ENCODE measurements at places on chromosomes 6 and 20. TPM values are rescaled to one million over a fixed set of nuclear protein-coding genes. Genes with fewer than 3 reads are reported as not detected.

Gene GPSM3
- total RNA-seq, result 2.2 TPM

Gene OGFRL1
- 29.7 TPM for total RNA-seq

Gene SLC22A7
- not detected for total RNA-seq

Gene BPIFB4
- total RNA-seq, result not detected

Gene TCFL5
- total RNA-seq, result 21.0 TPM

- DNase-seq, result no peak
Observed at GRCh38 chr6:166333172-166333995, 9.0 kb downstream of the SFT2D1 start.

GRCh38 chr20:35773154-35773751 lies 1.4 kb downstream of the PHF20 start:
- DNase-seq, result no peak

DNA sequence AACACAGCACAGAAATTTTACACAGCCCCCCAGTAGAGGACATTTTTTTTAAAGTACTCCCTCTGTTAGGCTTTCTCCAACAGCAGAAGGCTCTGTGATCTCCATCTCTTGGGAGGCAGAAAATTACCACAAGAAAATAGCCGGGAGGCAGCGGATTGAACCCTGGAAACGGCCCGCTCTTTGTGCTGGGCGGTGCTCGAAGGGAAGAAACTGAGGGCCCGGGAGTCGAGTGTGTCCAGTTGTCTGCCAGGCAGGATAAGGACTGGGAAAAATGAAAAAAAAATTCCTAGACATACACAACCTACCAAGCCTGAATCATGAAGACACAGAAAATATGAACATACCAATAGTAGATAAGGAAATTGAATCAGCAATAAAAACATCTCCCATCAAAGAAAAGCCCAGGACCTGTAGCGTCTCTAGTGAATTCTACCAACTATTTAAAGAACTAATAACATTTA lies 31.5 kb downstream of the POM121L2 start:
- no peak for DNase-seq

GRCh38 chr6:157226026-157226625 lies 97.2 kb downstream of the TMEM242 start:
- DNase-seq, result no peak

GRCh38 chr6:56860475-56860874 lies 94.4 kb upstream of the BEND6 start:
- no peak for DNase-seq

DNA sequence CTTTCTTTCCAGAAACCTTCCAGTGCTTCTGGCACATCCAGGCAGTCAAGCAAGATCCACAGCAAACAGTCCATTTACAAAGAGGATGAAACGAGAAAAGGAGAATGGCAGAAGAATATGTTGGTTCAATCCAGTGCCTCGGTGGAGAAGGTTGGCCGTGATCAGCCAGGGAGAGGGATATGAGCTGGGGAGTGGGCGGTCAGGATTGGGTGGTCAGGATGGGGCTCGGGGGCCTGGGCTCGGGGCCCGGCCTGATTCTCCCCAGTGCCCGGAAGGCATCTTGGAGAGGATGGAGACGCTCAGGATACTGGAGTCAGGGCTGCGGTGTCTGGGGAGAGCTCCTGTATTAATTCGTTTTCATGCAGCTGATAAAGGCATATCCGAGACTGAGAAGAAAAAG lies 61.3 kb downstream of the EFCAB8 start:
- DNase-seq, result no peak

DNA sequence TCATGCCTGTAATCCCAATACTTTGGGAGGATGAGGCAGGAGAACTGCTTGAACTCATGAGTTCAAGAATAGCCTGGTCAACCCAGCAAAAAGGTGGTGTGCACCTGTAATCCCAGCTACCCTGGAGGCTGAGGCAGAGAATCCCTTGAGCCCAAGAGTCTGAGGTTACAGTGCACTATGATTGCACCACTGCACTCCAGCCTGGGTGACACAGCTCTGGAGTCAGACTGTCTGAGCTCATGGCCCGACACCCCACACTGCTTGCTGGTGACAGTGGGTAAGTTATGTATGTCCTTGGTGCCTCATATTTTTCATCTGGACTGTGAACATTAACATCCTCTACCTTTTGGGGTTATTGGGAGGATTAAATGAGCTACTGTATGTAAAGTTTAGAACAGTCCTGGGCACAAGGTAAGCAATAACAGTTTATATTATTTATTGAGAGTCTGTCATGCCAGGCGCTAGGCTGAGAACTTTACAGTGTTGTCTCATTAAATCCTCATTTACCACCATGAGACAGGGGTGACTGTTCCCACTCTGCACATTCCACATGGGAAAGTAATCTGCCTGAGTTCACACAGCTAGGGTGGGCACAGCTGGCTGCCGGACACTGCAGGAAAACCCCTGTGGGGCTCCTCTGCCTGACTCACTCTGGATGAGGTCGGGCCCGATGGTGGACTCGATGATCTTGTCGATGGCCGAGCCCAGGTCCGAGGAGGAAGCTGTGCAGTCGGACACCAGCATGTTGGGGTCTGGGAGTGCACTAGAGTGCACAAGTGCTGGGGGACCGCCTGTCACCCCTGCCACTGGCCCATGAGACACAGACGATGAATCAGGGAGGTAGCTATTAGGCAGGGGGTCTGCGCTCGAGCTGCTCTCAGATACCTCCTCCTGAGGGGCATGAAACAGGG lies 2.9 kb downstream of the ZNF335 start:
- DNase-seq, result no peak

All from urinary bladder (tissue), 4 donors.